ENCODE measurements at places on chromosomes 3 and 15.
A peak's percentile ranks its signal among the peaks of the same experiment; 100 is the strongest.

- no peak for DNase-seq
Observed at GRCh38 chr15:66730168-66731021, 28.4 kb downstream of the SMAD6 start.

DNA sequence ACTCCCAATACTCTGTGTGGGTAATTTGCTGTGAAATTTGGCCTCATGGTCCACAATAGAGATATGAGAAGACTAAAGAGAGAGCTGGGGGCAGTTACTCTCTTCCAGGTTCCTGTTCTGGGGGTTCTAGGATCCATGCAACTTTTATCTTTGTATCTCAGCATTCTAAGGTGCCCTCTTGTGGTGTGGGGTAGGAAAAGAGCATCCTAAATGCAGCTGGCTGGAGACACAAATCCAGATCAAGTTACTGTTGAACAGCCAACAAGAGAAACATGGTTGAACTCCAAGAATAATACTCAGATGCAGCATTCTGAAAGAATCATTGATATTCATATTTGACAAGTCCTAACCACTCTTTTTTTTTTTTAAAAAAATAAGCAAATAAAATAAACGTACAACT lies 238.2 kb downstream of the GREM1 start:
- no peak for DNase-seq

DNA sequence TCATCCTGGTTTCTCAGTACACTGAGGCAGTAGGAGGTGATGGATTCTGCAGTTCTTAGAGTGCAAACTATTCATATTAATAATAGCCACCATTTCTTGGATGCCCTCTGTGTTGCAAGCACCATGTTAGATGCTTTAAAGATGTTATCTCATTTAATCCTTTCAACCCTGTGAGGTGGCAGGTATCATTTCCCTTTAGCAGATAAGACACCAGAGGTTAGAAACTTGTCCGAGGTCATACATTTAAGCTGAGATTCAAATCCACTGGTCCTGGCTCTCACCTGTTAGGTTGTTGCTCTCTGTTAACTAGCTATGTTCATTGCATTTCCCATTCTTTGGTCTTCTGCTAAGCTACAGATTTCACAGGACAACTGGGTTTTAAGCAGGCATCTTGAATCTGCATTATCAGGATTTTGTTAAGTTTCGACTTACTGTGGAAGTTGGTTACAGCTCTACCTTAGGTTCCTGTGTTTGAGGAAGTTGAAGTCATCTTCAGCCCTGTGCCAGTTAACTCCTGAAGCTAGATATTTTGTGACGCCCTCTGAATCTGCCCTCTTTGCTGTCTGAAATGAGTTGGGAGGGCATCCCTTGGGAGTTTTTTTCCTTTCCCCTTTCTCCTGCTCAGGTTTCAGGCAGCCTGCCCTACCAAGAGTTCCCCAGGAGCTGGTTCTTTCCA lies 6.4 kb downstream of the PDE8A start:
- peak; percentile 20 for DNase-seq

GRCh38 chr15:81491414-81492096 lies 117.5 kb upstream of the TMC3 start:
- no peak for DNase-seq

- DNase-seq: no peak
Observed at GRCh38 chr3:160691962-160692361, 15.0 kb downstream of the ARL14 start.

DNA sequence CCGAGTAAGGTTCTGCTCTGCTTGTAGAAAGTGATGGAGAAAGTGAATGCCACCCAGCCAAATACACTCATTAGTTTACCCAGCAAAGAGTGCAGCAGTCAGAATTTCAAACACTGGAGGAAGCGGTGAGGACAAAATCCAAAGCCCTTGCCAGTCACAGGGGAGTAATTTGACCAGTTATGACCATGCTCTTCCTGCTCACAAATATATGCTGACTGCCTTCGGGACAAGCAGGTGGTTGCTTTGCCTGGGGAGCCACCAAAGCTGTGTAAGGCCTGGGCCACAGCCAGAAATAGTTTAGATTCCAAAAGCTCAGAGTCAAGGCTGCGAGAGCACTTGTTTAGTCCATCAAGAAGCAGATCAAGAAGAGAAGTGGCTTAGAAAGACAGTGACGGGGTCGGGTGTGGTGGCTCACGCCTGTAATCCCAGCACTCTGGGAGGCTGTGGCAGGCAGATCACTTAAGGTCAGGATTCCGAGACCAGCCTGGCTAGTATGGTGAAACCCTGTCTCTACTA lies 51.0 kb upstream of the ATP13A3 start:
- no peak for DNase-seq

- DNase-seq: no peak
Observed at GRCh38 chr3:187207062-187207461, 9.8 kb downstream of the RTP1 start.

GRCh38 chr15:50355619-50355905 lies 564 bp upstream of the GABPB1 start:
- no peak for DNase-seq

- DNase-seq: no peak
Observed at GRCh38 chr15:63701365-63701764, 104.2 kb downstream of the FBXL22 start.

DNA sequence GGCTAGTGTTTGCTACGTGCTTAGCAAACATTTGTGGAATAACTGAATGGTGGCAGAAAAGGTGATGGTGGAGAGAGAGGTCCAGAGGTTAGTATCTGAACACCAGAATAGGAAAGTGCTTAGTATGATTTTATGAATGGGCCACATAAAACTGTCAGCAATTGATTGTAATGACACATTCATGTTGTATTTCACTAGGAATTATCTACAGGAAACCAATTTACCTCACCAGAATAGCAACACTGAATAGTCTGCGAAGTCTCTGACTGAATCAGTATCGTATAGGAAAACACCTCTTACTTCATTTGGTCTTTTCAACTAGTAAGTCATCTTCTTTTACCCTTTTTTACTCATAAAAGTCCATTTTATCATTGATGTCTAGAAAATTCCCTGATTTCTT lies 8.2 kb upstream of the ATP11B start:
- DNase-seq: no peak

DNA sequence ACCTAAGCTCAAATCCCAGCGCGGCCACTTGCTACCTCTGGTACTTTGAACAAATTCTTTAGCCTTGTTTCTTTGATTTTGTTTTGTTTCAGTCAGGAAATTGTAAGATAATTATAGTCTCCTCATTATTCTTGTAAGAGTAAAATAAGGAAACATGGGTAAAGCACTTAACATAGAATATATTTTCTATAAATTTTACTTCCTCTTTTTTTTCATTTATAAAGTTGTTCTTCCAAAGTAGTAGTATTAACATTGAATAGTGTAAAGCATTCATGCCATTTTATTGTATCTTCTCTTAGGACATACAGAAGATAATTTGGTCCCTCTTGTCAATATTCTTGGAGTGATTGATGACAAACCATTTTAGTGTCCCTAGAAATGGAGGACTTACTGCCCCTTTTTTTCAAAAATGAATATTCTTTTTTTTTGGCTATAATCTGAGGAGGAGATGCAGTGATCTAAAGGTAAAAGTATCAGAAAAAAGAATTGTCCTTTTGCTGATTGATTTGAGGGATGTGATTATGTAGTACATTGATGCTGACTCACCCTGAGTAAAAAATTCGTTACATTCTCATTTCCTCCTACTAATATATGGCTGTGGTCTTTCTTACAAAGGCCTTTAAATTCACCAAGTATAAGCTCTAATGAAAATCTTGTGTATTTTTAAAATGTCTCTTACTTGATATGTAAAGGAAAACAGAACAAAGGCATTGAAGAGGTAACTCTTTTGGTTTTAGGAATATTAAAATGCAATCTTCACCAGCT lies 51.0 kb downstream of the ALCAM start:
- DNase-seq: no peak

- peak; percentile 62 for DNase-seq
Observed at GRCh38 chr3:30319713-30320112, 286.7 kb upstream of the TGFBR2 start.

- no peak for DNase-seq
Observed at GRCh38 chr15:69035918-69036258, 21.4 kb downstream of the NOX5 start.

GRCh38 chr3:99817047-99817436 lies 620 bp upstream of the CMSS1 start:
- no peak for DNase-seq

GRCh38 chr15:85584872-85585271 lies 204.5 kb downstream of the AKAP13 start:
- peak; percentile 20 for DNase-seq

GRCh38 chr3:4520033-4520816 lies 27.1 kb downstream of the ITPR1 start:
- no peak for DNase-seq

- no peak for DNase-seq
Observed at GRCh38 chr3:66383998-66384745, 116.7 kb downstream of the LRIG1 start.

DNA sequence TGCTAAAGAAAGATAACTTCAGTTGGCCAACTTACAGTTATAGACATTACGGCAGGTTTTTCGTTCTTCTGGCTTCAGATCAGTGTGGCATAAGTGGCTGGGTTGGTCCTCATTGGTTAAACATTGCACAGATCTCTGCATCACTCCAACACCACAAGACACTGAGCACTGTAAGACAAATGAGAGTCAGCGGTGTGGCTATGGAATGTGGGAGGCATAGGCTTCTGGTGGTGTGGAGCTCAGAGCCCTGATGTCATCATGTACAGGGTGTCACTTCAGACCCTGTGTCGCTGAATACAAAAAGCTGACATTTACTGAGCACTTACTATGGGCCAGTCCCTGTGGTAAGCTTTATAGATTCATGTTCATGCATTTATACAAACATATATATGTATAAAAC lies 146.0 kb downstream of the ADAMTS9 start:
- no peak for DNase-seq

DNA sequence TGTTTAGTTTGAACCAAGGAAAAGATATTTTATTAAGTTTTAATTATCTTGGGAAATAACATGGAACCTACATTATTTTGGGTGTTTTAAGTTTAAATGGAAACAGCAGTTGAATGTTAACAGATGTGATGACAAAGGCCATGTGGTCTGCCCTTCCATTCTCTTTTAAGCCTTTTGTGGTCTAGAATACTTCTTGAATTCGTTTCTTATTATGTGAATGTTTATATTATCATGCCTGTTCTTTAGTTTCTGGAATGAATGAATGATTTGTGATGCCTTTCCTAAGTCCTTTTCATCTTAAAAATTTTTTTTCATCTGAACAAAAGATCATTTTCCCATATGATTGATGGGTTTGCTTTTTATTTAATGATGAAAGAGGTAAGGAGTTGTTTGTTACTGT lies 44.6 kb downstream of the SNRK start:
- DNase-seq: no peak

GRCh38 chr3:59978979-59979378 lies 929.2 kb upstream of the CFAP20DC start:
- peak; percentile 15 for DNase-seq

GRCh38 chr15:56428821-56429458 lies 36.0 kb downstream of the MNS1 start:
- DNase-seq: peak; percentile 14

DNA sequence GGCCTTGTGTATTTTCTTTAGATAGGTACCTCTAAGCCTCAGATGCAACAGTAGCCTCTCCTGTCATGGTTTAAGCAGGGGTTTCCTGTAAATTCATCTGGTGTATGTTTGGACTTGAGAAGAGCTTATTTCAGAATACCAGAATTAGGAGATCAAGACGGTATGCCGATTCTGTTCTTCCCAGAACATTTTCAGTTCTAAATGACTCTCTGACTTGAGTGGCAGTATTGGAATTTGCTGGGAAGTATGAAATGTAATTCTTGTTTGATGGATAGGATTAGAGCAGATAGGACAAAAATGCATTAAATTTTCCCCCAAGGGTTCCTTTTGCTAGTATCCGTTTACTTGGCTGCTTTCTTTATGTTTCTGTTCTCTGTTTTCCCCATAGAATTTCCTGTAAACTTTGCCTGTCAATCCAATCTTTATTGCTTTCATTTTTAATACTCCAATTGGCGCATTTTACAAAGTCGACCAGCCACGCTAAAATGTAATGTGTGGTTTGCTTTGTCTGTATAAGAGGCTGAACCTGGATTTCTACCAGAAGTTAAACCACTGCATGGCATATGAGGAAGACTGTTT lies 612.2 kb downstream of the RBMS3 start:
- no peak for DNase-seq

DNA sequence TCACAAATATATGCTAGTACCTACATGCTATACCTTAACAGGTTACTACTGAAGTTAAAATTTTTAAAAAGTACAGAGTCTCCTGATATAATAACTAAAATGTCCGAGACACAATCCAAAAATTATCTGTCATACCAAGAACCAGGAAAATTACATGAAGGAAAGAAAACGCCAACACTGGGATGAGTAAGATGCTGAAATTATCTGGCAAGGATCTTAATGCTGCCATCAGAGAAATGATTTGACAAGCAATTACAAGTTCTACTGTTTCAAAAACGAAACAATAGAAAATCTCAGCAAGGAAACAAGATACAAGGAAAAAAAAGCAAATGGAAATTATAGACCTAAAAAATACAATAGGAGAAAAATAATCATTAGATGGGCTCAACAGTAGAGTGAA lies 92.5 kb downstream of the UBE3A start:
- no peak for DNase-seq

DNA sequence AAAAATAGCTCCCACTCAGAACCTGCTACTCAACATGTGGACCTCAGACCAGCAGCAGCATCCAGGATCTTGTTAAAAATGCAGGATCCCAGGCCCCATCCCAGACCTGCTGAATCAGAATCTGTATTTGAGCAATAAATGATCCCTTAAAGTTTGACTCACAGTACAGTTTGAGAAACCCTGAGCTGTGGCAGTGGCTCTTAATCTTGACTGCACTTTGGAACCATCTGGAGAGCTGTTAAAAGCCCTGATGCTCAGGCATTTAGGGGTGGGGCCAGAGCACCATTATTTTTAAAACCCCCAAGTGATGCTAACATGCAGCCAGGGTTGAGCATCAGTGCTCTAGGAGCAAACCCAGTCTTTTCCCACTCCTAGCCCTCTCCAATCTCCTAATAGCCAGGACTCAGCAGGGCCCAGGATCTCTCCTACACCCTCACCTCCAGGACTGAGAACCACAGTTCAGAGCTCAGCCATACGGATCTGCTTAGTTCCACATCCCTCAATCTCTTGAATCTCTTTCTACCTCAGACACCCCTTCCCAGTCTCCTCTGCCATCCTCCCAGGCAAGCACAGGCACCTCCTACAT lies 10.2 kb downstream of the RFTN1 start:
- no peak for DNase-seq

DNA sequence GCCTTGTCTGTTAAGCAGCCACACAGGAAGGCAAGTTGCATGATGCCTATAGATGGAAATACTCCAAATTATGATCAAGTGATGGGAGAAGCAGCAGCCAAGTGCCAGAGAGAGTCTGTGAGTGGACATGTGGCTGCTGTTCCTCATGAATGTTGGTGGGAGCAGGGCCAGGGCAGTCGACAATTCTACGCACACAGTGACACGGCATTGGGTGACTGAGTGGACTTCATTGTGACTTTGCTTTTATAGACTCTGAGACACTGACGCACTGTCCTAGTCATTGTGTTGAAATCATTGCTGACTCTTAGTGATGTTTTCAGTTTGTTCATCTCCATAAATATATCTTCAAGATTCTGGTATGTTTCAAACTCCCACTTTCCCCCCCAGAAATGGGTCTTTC lies 246.3 kb upstream of the SEMA6D start:
- DNase-seq: no peak

Data from CD4-positive, alpha-beta T cell treated with Interleukin-12 subunit alpha and Interleukin-12 subunit beta, for 1 hour (primary cell).